ENCODE measurements at places on chromosomes 7 and 10. TPM values are rescaled to one million over a fixed set of nuclear protein-coding genes. Genes with fewer than 3 reads are reported as not detected.
A peak's percentile ranks its signal among the peaks of the same experiment; 100 is the strongest.

Gene ANKRD61
- 1.3 TPM for total RNA-seq

Gene DENND2A
- total RNA-seq: 0.77 TPM

- DNase-seq: no peak
These were observed 19.2 kb downstream of the HIF1AN start for GRCh38 chr10:100554902-100555301.

- no peak for DNase-seq
These were observed 43.0 kb downstream of the PLCE1 start for GRCh38 chr10:94036766-94037033.

DNA sequence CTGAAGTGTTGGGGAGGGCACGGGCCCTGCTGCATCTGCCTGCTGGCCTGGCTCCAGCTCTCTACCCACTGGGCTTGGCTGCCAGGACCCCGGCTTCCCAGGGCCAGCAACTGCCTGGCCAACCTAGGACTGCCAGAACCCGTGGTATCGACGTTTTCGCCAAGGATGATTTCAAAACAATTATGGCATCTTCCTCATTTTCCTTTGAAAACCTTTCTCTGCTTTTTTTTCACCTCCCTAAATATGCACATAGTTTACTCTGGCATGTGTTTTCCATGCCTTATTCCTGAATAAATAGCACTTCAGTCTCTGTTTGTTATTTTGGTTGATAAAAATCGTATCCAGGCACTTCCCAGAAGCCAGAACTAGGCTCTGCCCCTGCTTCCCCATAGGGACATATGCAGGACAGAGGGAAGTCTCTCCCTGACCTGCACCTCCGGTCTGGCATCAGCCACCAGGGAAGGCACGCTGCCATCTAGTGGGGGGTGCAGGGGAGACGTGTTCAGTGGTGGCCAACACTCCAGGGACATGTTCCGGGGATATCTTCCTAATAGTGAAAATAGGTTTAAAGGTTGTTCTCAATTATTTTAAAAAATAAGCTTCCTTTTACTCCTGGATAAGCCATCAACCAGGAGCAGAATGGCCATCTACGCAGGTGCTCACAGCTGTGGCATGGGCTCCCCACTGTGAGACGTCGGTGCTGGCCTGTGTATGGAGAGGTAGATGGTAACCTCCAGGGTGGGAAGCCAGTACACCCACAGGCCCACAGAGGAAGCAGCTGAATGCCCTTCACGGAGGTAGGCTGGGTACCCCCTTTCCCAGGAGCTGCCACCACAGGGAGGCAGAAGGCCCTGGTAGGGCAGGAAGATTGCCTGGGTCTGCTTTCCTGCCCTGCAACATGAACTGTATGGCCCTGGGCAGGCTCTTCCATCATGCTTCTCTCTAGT, 30.7 kb upstream of the ANTXRL start:
- DNase-seq: peak; percentile 61

Data from H4 (cell line).